NCI-H524 (cell line): ENCODE measurements at places on chromosomes 12 and 14.

- no peak for DNase-seq
Measured at GRCh38 chr12:14901228-14901562, 15.5 kb upstream of the MGP start.

- DNase-seq: no peak
Measured at GRCh38 chr14:36834293-36834692, 172.6 kb downstream of the PAX9 start.

- no peak for DNase-seq
Measured at GRCh38 chr14:20516921-20517320, 11.6 kb downstream of the RNASE10 start.

DNA sequence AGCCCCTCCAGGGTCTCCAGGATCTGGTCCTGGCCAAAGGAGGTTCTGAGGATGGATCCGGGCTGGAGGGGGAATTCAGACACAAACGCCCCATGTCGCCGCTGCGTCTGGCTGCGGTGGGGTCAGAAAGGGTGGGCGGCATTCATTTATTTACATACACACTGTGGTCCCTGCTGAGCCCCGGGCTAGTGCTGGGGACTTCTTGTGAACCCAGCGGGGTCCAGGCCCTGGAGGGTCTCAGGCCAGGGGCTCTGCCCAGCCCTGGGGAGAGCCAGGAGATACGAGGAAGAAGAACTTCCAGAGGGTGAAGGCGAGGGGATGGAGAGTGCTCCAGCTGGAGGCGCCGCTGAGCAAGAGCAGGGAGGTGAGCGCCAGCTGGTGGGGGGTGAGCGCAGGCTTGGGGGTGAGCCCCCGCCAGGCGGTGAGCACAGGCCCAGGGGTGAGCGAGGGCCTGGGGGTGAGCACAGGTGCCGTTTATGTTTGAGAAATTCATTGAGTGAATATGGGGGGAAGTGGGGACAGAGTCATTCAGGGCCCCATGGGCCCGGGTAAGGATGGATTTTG, 68.1 kb downstream of the NCOR2 start:
- no peak for DNase-seq

DNA sequence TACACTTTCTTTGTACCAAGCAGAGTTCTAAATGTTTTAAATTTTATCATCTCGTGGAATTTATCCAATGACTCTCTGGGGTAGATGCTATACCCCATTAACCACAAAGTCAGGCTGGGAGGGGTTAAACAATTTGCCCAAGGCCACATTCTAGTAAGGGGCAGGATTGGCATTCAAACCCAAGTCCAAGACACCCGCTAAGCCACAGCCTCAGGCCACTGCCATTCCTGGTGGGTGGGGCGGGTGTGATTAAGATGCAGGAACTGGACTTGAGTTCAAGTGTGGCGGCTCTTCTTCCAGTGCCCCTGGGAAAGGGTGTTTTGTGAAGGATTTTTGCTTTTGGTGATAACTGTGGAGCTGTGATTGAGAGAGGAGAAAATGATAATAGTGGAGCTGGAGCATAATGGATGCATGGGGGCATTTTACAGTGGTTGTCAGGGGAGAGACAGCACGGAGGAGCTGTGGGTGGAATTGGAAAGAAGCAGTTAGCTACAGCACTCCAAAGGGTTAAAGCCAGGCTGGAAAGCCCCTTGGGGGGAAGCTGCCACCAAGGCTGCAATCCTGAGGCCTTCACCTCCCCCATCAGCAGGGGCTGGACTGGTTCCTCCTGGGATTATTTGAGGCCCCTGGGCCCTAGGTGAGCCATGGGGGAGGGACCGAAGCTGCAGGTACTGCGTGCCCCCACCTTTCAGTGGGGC, 1.0 kb upstream of the VRTN start:
- DNase-seq: no peak

DNA sequence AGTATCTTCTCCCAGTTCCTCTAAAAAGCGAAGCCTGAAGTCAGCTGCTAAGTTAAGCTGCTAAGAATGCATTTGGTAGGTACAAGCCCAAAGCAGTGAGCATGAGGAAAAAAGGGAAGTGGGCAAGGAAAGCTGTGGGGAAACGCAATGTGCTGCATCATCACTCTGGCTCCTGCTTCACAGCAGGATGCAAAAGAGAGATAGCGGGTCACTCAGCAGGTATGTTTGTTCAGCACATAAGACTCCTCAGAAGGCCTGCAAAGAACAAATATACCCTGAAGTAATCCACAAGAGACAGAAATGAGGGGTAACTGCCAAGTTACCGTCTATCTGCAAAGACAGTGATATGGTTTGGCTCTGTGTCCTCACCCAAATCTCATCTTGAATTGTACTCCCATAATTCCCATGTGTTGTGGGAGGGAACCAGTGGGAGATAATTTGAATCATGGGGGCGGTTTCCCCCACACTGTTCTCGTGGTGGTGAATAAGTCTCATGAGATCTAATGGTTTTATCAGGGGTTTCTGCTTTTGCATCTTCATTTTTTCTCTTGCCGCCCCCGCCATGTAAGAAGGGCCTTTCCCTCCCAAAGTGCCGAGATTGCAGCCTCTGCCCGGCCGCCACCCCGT, 127.4 kb upstream of the EGLN3 start:
- DNase-seq: no peak

GRCh38 chr12:53198486-53199110, 8.5 kb downstream of the ITGB7 start:
- no peak for DNase-seq

DNA sequence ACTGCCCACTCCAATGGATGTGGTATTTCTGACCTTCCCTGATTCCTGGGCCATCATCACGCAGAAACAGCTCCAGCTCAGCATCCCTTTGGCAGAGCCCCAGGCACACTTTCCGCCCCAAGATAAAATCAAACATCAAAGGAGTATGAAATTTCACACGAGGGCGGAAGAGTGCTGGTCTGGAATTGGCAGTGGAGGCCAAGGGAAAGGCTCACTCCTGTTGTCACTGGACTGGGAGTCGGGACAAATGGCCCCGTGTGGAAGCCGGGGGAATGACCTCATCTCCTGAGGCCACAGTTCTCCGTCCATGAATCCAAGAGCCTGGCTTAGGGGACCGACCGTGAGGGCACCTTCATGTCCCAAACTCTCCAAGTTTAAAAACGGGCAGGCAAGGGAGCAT, 40.9 kb downstream of the FZD10 start:
- no peak for DNase-seq

DNA sequence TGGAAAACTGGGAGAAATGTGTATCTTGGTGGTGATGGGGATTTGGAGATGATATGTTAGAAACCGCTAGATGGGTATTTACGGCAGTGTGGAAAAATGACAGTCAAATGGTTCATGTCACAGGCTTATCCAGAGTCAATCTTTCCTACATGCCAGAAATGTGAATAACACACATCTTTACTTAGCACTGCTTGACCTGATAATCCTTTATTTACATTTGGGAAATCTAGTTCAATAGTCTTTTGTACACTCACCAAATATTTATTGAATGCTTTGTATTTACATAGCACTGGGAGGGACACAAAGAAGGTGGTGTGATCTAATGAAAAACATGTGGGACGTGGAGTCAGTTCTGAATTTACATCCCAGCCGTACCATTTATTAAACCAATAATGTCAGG, 208.2 kb downstream of the DIO2 start:
- DNase-seq: no peak

GRCh38 chr12:76143343-76144244, 59.1 kb upstream of the NAP1L1 start:
- DNase-seq: no peak

GRCh38 chr12:124361074-124361970, 66.4 kb downstream of the RFLNA start:
- no peak for DNase-seq

- no peak for DNase-seq
Measured at GRCh38 chr12:1607940-1608712, 13.7 kb upstream of the FBXL14 start.

DNA sequence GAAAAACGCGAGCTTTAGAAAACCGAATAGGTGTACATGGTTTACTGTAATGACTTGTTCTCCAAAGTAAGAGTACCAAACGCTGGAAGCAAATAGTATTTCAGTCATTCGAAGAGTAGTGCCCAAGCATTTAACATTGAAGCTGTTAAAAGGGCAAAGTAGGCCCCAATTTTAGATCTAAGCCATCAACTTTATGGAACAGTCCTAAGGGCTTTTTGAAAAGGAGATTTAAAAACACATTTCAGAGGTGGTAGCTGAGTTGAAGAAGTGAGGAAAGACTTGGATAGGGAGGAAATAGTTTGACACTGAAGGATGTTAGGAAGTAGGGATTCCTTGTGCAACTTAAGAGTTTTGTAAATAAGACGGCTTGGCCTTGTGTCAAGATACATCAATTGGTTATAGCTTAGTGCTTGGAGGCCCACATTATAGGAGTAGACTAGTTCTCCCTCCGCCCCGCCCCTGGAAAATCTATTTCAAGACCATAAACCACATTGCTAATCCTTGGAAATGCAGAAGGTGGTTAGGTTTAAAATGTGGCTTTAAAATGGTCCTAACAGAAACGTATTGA, 783 bp upstream of the TUBA1B start:
- DNase-seq: peak; percentile 51

DNA sequence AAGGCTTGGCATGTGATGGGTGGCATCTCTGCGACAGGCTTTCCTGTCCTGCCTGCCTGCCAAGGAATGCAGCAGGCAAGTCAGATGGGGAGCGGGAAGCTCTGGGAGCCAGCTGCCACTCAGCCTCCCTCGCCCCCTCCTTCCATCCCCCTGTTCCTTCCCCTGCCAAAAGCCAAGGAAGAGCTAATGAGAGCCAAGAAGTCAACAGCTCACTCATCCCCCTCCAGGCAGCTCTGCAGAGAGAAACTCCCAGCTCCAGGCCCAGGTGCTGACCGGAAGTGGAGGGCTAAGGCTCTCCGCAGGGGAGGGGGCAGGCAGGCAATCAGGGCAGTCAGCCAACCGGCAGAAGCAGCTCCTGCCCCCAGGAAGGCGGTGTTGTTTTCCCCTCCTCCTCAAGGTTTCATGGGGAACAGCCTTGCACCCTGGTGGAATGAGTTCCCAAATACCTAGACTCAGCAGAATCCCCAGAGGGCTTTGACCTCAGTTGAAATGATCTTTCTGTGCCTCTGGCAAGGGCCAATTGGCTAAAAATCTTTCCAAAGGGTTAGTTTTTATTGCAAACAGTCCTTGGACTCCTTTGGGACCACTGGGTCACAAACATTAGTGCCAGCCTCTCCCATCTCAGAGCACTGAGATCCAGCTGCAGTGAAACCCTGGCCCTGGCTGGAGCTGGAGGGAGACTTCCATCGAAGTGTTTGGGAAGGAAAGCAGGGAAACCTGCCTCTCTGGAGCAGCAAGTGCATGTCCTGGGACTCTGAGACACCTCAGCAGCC, 349.1 kb downstream of the DPF3 start:
- peak; percentile 59 for DNase-seq

- DNase-seq: no peak
Measured at GRCh38 chr12:100184549-100185145, 16.0 kb upstream of the ACTR6 start.
